ENCODE measurements at places on chromosomes 7 and 10.

DNA sequence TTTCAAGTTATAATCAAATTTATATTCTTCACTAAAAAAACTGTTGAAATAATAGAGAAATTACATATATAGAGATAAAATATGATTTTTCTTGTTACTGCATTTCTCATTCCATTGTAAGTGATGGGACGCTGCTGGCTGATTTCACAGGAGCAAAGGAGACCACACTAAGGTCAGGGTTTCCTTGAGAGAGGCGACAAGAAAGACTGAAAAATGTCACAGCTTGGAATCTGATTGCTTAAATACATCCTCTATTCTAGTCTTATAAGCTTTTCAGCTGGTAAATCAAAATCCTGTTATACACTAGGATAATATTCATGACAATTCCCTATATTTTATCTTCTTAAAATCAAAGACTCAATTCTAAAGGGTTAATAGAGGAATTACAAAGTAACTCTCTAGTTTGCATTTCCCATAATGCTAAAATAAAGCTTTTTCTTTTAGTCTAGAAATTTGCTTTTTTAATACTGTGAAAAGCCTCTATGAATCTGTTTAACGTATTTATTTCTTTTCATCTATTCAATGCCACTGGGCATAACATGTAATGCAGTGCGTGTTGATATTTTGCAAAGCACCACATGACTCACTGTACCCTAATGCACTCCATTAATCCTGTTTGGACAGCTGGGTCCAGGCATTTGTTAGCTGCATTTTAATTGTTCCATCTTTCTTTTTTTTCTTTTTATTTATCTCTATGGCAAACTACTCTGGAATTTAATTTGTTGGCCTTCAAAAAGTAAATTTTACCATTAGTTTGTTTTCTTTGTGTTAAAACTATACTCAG, 81.7 kb downstream of the RNF32 start:
- DNase-seq, result no peak

- DNase-seq, result no peak
These were observed 101.9 kb downstream of the LRRN3 start for GRCh38 chr7:111192614-111193413.

GRCh38 chr7:103542470-103542869, 96.5 kb upstream of the SLC26A5 start:
- no peak for DNase-seq

- DNase-seq, result no peak
These were observed 174.8 kb upstream of the AGR3 start for GRCh38 chr7:17056491-17057142.

DNA sequence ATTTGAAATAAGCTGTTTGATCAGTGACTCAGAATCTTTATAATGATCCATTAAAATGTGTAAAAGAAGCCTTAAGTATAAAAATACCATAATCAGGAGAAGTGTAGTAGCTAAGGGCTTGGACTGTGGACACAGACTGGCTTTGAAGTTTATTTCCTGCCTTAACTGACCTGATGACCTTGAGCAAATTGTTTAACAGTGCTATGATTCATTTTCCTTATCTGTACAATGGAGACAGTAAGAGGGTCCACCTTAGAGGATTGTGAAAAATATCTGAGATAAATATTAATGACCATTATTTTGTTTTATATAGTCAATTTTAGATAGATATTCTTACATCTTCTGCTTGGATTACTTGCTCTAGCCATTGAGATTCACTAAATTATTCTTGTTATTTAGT, 13.3 kb upstream of the RPA3 start:
- no peak for DNase-seq

- DNase-seq, result no peak
These were observed 99.6 kb downstream of the C10orf90 start for GRCh38 chr10:126570621-126571602.

DNA sequence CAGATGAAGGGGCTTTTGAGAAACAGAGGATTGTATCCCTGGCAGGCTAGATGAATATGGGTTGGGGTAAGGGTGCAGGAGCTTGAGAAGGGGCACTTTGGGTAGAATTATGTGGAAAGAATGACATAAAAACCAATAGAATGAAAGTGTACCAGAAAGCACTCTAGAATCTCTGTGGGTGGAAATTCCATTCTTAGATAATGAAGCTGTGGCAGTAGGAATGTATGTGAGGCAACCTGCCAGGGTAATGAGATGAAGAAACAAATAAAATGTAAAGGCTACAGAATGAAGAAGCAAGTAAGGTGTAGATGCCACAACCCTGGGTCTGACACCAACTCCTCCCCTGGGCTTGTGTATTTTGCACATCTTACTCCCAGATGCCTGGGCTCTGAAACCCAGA, 16.8 kb downstream of the NOBOX start:
- no peak for DNase-seq

DNA sequence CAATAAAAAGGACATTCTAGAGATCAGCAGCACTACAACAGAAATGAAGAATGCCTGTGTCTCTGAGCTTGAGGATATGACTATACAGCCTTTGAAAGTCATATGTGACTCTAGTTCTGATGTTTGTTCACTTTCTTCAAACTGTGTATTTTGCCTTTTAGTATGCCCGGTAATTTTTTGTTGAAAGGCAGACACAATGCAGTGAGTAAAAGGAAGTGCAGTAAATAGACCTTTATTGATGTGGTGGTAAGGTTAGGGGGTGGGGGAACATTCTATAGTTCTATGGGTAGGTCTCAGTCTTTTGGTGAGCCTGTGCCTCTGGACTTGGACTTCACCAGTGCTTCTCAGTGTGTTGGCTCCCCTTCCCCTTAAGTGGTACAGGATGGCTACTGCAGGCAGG, 143.5 kb upstream of the CDC14C start:
- DNase-seq, result no peak

DNA sequence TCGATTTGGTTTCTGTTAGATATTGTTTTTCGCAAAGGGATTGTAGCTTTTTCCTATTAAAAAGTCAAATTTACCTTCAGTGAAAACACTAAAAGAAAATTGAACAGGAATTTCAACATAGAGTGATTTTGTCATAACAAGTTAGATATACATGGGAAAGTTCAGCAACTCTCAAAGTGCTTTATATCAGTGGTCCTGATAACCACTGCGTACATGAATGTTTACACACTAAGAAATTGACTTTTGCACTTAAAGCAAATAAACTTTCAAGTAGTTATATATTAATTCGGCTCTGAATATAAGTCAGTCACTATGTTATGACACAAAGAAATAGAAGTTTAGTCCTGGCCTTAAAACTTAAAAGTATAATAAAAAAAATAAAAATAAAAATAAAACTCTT, 101.3 kb upstream of the DKK1 start:
- DNase-seq, result no peak

DNA sequence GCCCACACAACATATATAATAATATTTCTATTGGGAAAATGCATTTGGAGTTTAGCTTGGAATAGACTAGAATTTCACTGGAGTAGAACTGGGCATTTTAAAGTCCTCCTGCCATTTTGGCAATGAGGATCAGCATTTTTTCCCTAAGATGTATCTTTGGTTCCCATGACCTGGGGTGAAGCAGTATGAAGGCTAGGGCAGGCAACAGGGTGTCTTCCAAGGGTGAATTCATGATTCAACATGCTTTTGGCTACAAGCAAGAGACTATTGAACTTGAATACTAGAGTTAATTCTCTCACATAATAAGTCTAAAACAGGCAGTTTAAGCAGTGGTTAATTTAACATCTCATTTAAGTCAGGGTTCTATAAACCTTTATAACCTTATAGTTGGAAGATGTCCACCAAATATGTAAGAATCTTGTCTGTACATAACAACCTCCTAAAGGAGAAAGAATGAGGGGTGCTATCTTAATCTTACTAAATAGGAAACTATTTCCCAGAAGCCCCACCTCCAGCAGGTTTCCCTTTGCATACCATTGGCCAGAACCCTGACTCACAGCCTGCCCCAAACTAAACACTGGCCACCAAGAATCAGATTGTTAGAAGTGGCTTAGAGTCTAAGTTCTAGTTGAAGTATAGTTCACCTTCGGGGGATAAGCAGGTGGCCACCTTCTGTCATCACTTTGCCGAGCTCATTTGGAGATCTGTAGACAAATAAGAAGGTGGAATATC, 96.0 kb upstream of the PRPS1L1 start:
- DNase-seq, result no peak

GRCh38 chr7:22252936-22253536, 103.9 kb downstream of the RAPGEF5 start:
- DNase-seq, result no peak

- DNase-seq, result no peak
These were observed 234.5 kb upstream of the MEOX2 start for GRCh38 chr7:15920953-15921352.

GRCh38 chr10:15427843-15428414, 56.8 kb upstream of the FAM171A1 start:
- DNase-seq, result no peak

DNA sequence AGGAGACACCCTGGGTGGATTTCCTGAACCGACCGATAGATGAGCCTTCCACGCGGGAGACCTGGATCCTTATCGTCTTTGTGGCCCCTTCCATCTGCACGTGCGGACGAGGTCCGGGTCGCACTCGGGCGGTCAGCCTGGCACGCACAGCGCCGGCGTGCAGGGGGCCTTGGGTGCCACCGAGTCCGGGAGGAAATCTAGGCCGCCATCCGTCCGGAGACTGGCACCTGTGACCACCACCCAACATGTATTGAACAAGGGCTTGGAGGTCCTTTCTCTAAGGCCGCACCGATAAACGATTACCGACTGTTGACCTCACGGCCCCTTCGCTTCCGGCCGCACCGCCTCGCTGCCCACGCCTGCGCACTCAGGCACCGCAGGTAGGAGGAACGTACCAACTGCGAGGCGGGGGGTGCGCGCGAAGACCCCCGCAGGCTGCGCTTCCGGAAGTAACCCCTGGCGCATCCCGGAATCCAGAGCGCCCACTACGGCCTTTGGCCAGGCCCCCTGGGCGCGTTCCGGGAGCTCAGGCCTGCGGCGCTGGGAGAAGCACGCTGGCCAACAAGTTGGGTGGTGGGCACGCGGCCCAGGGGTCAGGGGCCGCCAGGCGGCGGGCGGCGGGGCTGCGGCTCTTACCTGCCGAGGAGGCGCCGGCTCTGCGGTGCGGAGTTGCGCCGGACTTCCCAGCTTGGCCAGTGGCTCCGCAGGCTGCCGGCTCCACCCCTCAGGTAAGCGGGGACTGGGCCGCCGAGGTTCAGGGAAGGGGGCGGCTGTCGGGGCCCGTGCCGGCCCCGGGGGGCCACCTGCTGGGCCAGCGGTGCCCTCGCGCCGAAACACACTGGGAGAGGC, at the start of the genes ACTR3C and LRRC61:
Gene ACTR3C (minus strand): TSS at position 713 of the 849 bp plus-strand sequence. CDS start 28,249 bp downstream, outside the sequence.
Gene LRRC61 (plus strand): TSS at position 523 of the 849 bp plus-strand sequence. CDS start 13,507 bp downstream, outside the sequence.
- DNase-seq, result peak; percentile 61

GRCh38 chr10:104336821-104337467, 1.3 kb downstream of the ITPRIP start:
- no peak for DNase-seq

DNA sequence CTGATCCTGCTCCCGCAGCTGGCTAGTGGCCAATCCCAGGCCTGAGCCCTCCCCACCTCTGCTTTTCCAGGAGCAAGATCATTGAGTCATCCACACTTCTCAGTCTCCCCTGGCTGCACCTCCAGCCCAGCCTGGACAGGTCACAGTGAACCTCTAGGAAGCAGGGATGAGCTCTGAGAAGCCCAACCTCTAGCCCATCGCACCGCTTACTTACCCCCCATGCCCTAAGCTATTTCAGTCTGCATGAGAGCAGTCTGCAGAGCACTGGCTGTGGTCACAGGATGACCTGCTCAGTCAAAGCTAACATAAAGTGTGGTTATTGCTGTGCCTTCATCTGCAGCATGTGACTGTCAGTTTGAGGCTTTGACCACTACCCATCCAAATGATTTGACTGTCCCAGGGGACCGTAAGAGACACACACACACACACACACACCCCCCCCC, 129.2 kb downstream of the SORBS1 start:
- DNase-seq, result no peak

DNA sequence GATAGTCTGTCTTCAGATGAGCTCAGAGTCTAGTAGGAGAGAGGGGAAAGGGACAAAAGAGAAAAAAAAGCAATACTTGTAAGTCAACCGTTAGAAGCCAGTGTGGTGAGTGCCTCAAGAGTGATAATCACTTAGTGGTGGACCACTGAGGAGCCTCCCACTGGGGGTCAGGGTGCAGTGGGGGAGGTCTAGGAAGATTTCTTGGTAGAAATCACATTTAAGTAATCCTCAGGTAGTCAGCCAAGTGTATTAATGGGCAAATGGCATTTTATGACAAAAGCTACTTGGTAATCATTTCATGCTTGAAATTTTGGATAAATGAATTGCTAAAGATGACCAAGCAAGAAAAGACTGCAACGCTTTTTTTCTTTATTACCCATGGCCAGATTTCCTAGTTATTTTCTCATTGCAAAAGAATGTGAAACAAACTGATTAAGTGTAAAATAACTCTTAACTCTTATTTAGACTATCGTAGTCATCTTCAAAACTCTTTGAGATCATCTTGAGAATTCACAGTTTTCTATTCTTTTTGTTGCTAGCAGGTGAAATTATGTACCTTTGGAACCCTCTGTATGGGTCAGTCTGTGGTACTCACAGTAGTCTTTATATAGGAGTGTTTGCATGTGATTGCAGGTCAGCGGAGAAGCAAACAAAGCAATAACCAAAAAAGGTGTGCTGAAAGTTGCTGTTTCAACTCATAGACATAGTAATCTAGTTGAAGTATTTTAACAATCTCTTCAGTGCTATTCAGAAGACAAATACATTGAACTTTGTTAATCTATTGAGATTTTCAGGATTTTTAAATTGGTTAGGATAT, 63.9 kb downstream of the PPP1R9A start:
- no peak for DNase-seq

DNA sequence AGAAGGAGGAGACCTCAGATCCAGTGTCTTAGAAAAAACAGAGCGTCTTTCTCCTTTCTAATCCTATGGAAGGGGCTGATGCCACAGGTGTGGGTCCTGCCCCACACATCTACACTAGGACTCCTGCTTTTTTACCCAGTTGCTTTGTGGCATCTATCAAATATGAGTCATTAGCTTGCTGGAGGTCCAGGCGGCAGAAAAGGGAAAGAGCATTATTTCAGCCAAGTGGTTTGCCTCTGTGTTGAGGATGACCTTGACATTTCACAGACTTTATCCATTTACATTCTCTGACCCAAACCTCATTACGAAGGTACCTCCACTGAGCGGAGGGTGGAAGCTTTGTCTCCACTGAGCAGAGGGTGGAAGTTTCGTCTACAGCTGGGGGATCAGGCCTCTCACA, 308.4 kb upstream of the KLF6 start:
- DNase-seq, result no peak

DNA sequence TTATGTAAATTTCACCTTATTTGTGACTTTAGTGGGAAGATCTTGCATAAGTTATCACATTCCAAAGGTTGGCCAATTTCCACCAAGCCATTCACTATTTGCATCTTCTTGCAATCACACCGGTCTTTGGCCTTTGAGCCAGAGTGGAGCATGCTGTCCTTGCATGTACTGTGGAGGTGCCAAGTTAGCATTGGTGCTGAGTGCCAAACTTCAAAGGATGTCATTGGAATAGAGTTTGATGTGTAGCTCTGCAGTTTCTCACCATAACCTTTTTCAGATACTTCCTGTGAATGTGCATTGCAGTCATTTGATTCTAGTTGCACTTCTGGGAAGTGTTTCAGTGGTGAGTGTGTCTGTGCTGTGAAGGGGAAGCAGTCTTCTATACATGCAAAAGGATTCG, 620.6 kb downstream of the SUGCT start:
- no peak for DNase-seq

- no peak for DNase-seq
These were observed 486.0 kb downstream of the TNS3 start for GRCh38 chr7:47095946-47096345.

- DNase-seq, result no peak
These were observed 220.7 kb downstream of the TNS3 start for GRCh38 chr7:47361236-47361635.

GRCh38 chr10:15373199-15373598, 2.1 kb upstream of the FAM171A1 start:
- DNase-seq, result no peak

Data from NCI-H1436 (cell line).